ENCODE measurements at places on chromosomes 13 and 19.

DNA sequence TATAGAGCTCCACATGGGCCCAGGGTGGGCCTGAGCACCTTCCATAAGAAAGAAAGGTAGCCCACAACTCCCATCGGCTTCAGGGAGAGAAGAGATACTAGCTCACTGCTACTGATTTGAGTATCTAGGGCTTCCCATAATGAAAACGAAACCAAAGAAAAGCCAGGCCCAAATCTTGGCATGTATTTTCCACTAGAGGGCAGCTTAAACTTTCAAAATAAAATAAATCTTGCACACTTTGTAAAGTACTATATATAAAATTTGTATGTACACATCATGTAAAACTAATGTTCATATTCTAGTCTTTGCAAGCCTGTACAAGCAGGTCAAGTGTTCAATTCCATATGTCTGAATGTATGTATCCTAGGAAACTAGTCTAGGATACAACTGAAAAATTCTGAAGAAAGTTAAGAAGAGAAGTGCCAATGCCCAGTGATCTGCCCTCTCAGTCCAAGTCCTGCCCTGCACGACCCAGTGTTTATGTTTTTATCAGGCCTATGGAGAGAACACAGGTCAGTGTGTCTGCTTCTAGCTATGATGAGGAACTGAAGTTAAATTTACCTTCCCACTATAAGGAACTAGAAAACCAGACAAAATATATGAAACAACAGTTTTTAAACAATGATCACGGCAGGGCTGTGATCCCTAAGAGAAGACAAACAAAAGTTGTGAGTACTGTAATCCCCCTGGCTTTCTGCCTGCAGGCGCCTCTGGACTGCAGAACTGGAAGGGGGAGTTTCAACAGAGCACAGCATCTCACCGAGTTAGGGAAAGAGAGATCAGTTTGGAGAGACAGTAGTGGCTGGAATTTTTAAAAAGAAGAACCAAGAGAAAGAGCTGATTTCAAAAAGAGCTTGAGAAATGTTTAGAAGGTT lies 475.7 kb downstream of the UQCRFS1 start:
- no peak for DNase-seq

GRCh38 chr19:12793290-12794195 lies 2.3 kb downstream of the JUNB start:
- peak; percentile 89 for DNase-seq

GRCh38 chr19:11705474-11705873 lies 33.3 kb downstream of the ZNF823 start:
- no peak for DNase-seq

- peak; percentile 35 for DNase-seq
These were observed 3.3 kb downstream of the PCDH17 start for GRCh38 chr13:57634839-57635165.

All from tibial artery (tissue), 4 donors.